ENCODE measurements at places on chromosomes 5 and 9. TPM values are rescaled to one million over a fixed set of nuclear protein-coding genes. Genes with fewer than 3 reads are reported as not detected.

GRCh38 chr9:34594177-34594576 lies 4.7 kb upstream of the CNTFR start:
- H3K4me3 ChIP-seq = no peak overlapping the region
- peak overlapping the region; percentile 67 for H3K27ac ChIP-seq
- H3K27me3 ChIP-seq = peaks cover 52% of the 10 kb centered on the region
- no peak for DNase-seq
- H3K4me1 ChIP-seq = peaks cover 34% of the 10 kb centered on the region
- H3K36me3 ChIP-seq = no peaks in the 10 kb centered on the region

DNA sequence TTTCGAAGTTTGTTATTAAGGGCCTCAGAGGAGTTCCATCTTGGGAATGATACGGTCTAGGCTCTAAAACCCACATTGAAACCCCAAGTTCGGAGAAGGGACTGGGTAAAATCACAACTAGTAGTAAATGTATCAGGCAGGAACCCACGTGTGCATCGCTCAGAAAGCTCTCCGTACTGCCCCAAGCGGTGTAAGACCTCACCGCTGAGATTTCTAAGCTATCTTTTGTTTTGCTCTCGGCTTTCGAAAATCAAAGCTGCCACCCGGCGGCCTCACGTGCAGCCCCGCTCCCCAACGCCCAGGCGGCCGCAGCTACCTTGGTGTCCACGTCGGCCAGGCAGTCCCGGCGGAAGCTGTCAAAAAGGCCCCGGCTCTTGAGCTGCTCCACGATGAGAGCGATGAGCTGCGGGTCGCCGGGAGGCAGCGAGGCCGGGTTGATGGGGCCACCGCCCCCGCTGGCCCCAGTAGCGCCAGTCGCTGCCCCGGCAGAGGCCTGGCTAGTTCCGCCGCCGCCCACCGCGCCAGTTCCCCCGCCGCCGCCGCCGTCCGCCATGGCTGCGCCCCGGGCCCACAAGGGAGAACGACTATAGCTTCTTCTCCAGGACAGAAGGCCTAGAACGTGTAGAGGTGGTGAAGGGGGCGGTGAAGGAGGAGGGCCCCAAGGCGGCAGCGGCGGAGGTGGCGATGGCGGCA lies 420 bp downstream of the BOD1 start:
- H3K36me3 ChIP-seq = peaks cover 24% of the 10 kb centered on the region
- peaks cover 35% of the 10 kb centered on the region for H3K4me1 ChIP-seq
- peak overlapping the region; percentile 87 for H3K4me3 ChIP-seq

FER gene
- total RNA-seq = 11.0 TPM

- H3K27me3 ChIP-seq = no peaks in the 10 kb centered on the region
- no peaks in the 10 kb centered on the region for H3K36me3 ChIP-seq
- no peak overlapping the region for H3K27ac ChIP-seq
- no peak overlapping the region for H3K4me3 ChIP-seq
- DNase-seq = no peak
Observed at GRCh38 chr5:158398360-158399201, 539.6 kb upstream of the CLINT1 start.

- H3K4me3 ChIP-seq = no peak overlapping the region
- no peaks in the 10 kb centered on the region for H3K4me1 ChIP-seq
- no peak for DNase-seq
- H3K27ac ChIP-seq = no peak overlapping the region
Observed at GRCh38 chr5:14467886-14468285, 113.7 kb upstream of the OTULINL start.

C9orf153 gene
- not detected for total RNA-seq

CAVIN4 gene
- total RNA-seq = not detected

- DNase-seq = peak; percentile 68
- no peak overlapping the region for H3K4me3 ChIP-seq
- H3K4me1 ChIP-seq = no peaks in the 10 kb centered on the region
Observed at GRCh38 chr5:100430268-100431195, 104.6 kb upstream of the FAM174A start.

GRCh38 chr5:115460472-115460871 lies 84.1 kb downstream of the FEM1C start:
- no peaks in the 10 kb centered on the region for H3K36me3 ChIP-seq
- DNase-seq = peak; percentile 80
- H3K4me1 ChIP-seq = peaks cover 10% of the 10 kb centered on the region
- H3K27me3 ChIP-seq = no peaks in the 10 kb centered on the region

DNA sequence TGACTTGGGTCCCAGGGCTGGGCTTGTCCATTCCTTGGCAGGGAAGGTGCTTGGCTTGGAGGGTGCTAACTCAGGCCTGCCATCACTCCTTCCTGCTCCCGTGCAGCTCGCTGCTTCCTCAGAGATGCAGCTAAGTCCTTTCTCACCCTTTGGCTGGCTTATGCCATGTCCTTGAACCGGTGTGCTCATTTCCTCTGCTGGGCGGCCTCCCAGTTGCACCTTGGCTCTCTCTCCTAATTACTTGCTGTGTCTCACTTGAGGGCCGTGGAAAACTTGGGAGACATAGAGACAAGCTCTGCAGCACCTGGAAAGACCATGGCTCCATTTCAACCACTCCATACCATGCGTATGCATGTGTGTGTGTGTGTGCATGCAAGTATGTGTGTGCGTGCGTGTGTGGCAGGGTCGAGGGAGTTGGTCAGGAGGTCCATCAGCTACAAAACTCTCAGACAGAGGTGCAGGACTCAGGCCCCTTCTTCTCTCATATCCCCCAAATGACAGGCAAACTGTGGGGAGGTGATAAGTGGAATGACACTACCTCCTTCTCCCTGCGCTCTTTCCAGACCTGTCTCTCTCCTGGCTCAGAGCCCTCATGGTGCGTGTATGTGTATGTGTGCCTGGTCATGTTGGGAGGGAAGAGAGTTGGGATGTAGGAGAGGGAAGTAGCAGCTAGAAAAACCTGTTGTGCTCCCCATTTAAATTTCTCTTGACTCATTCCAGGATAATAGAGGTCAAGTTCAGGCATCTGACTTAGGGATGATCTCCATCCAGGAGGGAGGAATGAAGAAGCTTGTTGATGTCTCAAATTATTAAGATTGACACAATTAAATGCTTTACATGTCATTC lies 17.6 kb upstream of the MTMR12 start:
- DNase-seq = no peak
- H3K36me3 ChIP-seq = no peaks in the 10 kb centered on the region
- H3K4me1 ChIP-seq = peaks cover 32% of the 10 kb centered on the region
- H3K4me3 ChIP-seq = no peak overlapping the region
- H3K27ac ChIP-seq = peak overlapping the region; percentile 78
- no peaks in the 10 kb centered on the region for H3K27me3 ChIP-seq

DNA sequence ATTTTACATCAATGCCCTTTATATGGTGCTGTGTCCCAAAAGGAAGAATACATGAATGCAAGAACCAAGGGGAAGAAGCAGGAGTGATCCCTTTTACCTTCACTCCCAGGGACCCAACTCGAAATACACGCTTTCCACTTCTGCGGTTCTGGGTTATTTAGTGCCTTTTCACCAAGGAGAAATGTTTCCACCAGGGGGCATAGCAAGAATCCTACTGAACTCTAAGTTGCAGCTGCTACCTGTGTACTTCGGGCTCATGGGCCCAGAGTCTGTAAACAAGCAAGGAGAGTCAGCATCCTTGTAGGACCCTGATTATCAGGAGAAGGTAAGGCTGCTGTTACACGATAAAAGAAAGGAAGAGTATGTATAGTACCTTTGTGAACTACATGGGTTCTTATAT lies 45.7 kb downstream of the DPYSL3 start:
- no peaks in the 10 kb centered on the region for H3K4me1 ChIP-seq
- H3K27me3 ChIP-seq = no peaks in the 10 kb centered on the region
- H3K27ac ChIP-seq = no peak overlapping the region
- H3K4me3 ChIP-seq = no peak overlapping the region
- no peaks in the 10 kb centered on the region for H3K36me3 ChIP-seq
- DNase-seq = peak; percentile 58

LTC4S gene
- total RNA-seq = not detected

GRCh38 chr5:173281910-173282309 lies 46.3 kb downstream of the STC2 start:
- H3K4me1 ChIP-seq = peaks cover 10% of the 10 kb centered on the region
- no peaks in the 10 kb centered on the region for H3K36me3 ChIP-seq
- no peak for DNase-seq
- no peak overlapping the region for H3K27ac ChIP-seq

UBE2QL1 gene
- total RNA-seq = 0.58 TPM

RANBP17 gene
- 4.1 TPM for total RNA-seq
